ENCODE measurements at places on chromosomes 4 and X.
A peak's percentile ranks its signal among the peaks of the same experiment; 100 is the strongest.

DNA sequence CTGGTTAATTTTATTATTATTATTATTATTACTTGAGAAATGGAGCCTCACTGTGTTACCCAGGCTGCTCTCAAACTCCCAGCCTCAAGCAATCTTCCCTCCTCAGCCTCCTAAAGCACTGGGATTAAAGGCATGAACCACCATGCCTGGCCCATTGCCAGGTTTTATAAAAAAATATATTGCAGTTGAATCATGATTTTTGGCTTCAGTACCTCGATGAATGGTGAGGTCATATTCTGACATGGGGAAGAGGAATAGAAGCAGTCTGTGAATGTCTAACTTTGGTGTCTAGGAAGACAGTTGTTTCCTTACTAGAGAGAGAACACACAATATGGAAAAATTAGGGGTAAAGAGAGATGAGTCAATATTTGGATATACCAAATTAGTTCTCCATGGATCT, 32.0 kb downstream of the CCSER1 start:
- no peak for DNase-seq

GRCh38 chr4:156999175-156999517, 27.5 kb upstream of the PDGFC start:
- no peak for DNase-seq

DNA sequence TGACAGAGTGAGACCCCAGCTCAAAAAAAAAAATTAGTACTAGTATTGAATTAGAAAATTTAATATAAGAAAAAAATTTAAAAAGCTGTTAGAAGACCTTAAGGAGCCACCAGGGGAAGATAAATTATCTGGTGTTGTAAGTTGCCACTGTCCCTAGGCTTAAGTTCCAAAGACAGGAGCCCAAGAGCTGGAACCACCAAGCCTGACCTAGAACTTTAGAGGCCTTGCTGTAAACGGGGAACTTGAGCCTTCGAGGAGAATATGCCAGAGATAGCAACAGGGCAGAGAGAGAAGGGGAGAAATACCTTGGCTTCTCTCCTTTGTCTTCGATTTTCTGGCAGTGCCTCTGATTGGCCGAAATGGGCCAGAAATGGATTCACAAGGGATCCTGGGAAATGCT, 8.9 kb downstream of the USP53 start:
- no peak for DNase-seq

- DNase-seq, result no peak
Observed at GRCh38 chr4:48904101-48904500, 2.5 kb downstream of the OCIAD2 start.

- no peak for DNase-seq
Observed at GRCh38 chr4:12778191-12778590, 705.9 kb downstream of the RAB28 start.

GRCh38 chrX:152806035-152806434, 24.5 kb downstream of the CETN2 start:
- DNase-seq, result no peak

DNA sequence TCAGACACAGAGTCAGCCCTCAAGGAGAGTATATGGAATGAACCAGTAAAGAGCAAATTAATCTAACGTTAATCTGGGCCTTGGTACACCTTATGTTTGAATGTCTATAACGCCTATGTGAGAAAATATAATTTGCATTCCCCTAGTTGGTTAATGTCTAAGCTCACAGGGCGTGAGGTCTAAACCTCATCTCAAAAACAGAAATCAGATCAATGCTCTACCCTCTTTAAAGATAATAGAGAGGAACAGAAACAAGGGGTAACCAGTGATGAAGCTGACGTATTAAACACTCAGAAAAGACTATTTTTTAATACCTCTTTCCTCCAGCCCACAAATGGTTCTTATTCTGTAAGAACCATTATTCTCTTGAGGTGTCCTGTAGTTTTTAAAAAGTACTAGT, 369.2 kb upstream of the NOCT start:
- DNase-seq, result no peak

DNA sequence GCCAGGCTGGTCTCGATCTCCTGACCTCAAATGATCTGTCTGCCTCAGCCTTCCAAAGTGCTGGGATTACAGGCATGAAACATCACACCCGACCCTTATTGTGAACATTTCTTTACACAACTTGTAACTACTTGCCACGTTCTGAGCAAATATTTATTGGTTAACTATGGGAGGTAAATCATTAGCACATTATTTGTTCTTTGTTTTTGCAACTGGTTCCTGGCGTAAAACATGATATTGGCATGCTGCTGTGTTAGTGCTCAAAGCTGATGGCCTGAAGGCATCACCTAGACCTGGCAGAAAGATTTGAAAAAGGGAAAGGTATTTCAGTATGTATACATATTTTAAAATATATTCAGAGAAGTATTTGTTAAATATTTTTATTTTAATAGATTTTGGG, 438.3 kb upstream of the PRKX start:
- DNase-seq, result no peak

GRCh38 chr4:4203688-4204400, 22.9 kb downstream of the OTOP1 start:
- no peak for DNase-seq

GRCh38 chr4:24991015-24991414, 39.7 kb downstream of the LGI2 start:
- DNase-seq, result no peak

DNA sequence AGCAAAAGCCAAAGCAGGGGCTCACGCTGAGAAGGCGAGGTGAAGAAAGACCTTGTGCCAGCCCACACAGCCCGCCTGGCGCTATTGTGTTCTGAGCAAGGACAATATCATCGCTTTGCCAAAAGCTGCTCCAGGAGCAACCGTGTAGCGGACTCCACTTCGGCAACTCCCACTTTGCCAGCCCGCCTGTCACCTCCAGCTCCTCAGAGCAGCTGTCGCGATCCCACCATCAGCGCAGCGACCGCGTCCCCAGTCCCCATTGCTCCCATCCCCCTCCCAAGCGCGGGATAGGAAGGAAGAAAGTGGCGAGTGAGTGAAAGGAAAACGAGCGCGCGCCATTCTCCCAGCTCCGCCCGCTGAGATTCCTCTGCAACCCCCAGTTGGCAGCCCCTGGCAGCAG, 759 bp downstream of the ZC4H2 start:
- DNase-seq, result peak; percentile 19

DNA sequence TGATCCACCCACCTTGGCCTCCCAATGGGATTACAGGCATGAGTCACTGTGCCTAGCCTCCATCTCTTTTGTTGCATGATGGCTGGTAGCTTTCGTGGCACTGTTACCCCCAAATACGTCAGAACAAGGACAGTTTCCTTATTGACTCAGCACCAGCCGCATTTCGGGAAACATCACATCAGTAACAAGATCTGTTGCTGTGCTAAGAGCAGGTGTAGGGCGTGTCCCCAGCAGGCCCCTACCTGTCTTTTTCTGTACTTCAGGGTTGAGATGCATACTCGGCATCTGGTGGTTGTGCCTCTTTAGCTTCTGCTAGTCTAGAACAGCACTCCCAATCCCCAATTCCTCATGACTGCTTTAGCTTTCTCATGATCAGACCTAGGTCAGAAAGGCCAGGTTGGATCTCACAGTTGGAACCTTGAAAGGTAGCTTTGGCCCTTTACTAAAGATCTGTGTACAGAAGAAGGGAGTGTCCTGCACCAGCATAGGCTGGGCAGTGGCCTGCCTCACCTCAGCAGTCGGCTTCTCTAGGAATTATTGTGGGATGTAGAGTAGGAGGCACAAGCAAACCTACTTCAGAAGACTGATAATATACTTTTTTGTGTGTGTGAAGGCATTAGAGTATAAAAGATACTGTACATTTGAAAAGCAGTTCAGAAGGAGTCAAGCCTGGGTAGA, 36.8 kb downstream of the NSD2 start:
- no peak for DNase-seq

- no peak for DNase-seq
Observed at GRCh38 chr4:55069248-55069647, 56.1 kb downstream of the KDR start.

GRCh38 chr4:28378109-28378830, 1517.6 kb downstream of the STIM2 start:
- DNase-seq, result no peak

DNA sequence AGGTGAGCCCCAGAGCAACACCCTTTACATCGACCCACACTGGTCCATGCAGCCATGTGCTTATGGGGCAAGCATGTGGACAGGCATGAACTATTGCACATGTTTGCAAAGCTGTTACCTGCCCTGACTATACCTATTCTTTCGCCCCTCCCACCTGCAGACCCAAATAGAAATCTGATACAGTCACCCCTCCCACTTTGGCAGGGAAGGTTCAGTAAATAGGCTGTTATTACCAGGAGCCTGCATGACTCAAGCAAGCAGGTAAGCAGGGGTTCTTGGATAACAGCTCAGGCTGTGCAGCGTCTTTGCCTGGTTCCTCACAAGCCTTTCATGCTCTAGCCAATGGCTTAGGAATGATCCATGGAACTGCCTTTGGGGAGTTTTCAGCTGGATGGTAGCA, 122.7 kb upstream of the DIPK2B start:
- no peak for DNase-seq

GRCh38 chr4:139622901-139623381, 42.7 kb upstream of the MGST2 start:
- no peak for DNase-seq

GRCh38 chrX:29478336-29479069, 736.9 kb upstream of the MAGEB2 start:
- DNase-seq, result no peak

- no peak for DNase-seq
Observed at GRCh38 chr4:136863756-136864155, 668.5 kb downstream of the PCDH18 start.

DNA sequence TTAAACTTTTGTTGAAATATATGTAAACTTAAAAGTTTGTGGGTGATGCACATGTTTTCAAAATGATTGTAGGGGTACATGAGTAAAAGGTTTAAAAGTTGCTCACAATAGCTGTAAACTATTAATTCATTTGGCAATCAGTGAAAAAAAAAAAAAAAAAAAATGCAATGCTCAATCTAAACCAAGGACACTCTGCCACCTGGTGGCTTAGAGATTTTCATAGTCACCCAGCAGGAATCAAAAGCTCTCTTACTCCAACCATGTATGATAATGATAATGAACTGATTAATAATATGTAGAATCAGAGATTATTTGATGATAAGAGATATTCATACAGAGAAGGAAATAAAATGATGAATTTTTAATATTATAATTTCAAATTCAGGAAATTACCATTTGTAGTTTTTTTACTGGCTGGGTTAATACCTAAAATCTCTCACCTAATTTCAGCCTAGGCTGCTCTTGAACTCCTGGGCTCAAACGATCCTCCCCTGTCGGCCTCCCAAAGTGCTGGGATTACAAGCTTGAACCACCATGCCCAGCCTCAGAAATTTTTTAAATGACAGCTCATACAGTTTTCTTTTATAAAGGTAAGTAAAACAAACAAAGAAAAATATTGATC, 46.9 kb upstream of the SLC25A4 start:
- DNase-seq, result no peak

DNA sequence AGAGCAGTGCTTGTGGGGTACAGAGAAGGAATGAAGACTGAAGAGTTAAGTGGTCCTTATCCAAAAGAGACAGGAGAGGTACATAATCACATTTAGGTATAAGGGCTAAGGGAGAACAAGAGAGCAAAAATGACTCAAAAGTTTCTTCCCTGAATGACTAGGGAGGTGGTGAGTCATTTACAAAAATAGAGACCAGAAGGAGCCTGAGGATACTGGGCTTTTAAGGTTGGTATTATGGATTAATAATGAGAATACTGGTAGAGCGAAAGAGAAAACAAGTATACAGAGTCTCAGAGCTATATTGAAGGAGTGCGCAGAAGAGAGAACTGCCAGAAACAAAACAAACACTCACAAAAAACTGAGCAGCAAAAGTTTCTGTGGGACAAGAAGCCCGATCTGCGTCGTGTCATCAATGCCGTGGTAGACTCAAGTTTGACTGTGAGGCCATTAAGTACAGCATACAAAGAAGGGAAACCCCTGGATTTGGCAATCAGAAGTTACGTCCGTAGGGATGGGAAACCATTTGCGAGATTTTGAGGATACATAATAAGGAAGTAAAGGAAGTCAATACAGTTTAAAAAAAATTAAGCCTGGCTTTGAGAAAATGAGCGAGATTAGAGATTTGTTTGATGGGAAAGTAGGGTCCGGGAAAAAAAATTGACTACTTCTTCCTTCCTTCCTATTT, 129.1 kb upstream of the STIM2 start:
- no peak for DNase-seq

GRCh38 chrX:138128027-138128671, 562.2 kb downstream of the ZIC3 start:
- no peak for DNase-seq

GRCh38 chrX:5163663-5164062, 1065.0 kb downstream of the NLGN4X start:
- no peak for DNase-seq

- peak; percentile 30 for DNase-seq
Observed at GRCh38 chr4:61200187-61200915, at the start of gene ADGRL3. Gene ADGRL3 (plus strand): TSS chr4:61200326.

- DNase-seq, result no peak
Observed at GRCh38 chr4:113831457-113831856, 69.9 kb upstream of the CAMK2D start.

DNA sequence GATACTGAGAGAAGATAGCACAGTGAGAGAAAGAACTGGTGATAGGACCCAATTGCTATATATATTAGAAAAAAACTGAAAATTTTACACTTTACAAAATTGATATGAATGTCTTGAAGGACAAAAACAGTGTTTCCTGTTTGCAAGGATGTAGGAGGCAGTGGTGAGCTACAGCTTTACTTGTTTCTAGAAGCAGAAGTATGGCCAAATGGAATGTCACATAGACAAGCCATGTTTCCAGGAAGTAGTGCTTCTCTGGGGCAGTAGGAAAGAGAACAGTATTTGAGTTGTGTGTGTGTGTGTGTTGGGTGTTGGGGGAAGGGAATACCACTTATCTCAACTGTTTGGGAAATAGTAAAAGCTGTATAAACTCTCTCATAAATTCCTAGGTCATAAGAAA, 60.9 kb upstream of the IBSP start:
- no peak for DNase-seq

GRCh38 chr4:60884587-60884986, 315.5 kb upstream of the ADGRL3 start:
- DNase-seq, result no peak

GRCh38 chrX:155643240-155643639, 30.5 kb upstream of the TMLHE start:
- DNase-seq, result no peak

Measured in tibial artery (tissue), 4 donors.